Fibroblast of the aortic adventitia (primary cell): ENCODE measurements at places on chromosomes 12 and 14.
A peak's percentile ranks its signal among the peaks of the same experiment; 100 is the strongest.

DNA sequence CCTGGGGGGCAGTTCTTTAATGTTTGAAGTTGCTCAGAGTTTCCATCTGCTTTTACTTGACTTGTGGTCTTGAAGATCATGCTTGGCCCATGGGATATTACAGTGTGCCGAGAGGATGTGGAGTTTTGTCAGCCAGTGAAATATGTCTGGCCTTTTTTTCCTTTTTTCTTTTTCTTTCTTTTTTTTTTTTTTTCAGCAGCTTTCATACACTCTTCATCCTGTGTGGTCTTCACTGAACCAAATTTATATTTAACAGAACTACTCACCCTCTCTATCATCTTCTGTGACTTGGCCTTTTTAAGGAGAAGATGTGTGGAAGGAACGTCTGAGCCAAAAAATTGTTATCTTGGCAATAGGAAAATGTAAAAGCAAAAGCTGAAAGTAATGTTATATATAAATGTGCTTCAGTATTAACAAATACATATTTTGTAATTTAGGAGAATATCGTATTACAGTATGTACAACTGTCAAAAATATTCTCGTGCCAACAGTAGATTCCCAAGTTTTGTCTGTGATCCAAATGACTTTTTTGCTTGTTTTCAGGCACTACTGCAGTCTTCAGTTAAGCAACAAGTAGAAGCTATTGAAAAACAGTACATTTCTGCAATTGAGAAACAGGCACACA, 200.6 kb downstream of the CCDC91 start:
- peak; percentile 87 for DNase-seq

DNA sequence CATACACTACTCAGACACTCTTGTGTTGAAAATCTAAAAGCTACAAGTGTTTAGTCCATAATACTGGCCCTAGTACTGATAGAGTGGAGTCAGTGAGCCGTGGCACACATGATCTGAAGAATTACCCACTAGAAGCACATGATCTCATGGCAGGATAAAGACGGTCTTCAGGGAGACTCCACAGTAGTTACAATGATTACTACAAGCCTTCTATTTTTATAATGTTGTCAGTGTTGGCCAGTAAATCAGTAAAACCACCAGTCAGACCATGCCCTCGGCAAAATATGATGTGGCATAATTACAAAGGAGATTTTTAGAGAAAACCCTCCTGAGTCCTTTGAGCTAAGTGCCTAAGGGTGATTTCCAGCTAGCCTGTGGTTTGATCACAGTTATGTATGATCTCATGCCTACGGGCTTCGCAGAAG, 114.9 kb downstream of the PDZRN4 start:
- DNase-seq: no peak

GRCh38 chr14:24692382-24693352, 58.7 kb upstream of the GZMB start:
- DNase-seq: no peak

- peak; percentile 57 for DNase-seq
These were observed 84.3 kb downstream of the TNFAIP2 start for GRCh38 chr14:103207388-103208072.

DNA sequence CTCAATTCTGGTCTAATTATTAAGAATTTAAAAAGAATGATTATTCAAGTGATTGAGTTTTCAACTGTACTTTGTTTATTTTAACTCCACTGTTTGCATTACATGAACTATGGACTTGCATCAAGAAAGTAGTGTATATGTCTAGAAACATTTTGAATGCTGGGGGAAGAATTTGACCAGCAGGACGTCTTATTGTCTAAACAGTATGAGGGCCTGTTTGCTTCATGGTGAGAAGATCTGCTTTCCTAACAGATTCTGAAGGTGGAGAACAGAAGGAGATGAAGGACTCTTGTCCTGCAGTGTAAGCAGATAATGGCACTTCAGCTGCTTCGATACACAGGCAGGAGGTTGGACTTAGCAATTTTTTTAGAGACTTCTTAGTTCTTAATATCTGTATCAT, 176.0 kb downstream of the DACT1 start:
- DNase-seq: no peak

DNA sequence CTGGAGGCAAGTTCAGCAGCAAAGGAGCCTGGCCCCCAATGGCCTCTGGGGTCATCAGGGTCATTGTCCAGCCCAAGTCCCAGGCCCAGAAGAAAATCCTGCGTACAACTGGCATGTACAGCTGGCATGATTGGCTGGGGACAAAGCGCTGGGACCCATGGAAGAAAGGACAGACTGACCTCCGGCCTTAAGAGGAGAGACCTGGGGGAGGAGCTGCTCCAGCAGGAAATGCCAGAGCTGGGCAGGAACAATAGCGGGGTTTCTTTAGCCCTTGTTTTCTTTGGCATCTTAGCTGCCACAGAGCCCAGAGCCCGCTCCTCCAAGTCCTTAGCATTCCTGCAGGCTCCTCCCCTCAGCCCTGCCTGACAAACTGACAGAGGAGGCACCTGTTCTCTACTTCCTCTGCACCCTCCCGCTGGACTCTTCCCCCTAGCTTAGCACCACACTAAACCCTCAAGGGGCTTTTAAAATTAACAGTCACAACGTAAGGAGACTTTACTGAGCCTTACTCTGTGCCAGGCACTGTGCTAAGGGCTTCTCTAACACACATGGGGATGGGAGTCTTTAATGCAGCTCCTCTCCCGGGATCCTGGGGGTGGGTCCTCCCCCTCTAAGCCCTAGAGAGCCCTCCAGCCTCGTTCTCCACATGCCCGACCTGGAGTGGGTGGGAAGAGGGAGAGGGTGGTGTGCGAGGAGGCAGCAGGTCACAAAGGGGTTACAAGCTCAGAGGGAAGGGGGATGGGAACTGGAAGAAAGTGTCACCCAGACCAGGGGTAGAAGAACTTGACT, 1.8 kb upstream of the AQP5 start:
- peak; percentile 56 for DNase-seq

DNA sequence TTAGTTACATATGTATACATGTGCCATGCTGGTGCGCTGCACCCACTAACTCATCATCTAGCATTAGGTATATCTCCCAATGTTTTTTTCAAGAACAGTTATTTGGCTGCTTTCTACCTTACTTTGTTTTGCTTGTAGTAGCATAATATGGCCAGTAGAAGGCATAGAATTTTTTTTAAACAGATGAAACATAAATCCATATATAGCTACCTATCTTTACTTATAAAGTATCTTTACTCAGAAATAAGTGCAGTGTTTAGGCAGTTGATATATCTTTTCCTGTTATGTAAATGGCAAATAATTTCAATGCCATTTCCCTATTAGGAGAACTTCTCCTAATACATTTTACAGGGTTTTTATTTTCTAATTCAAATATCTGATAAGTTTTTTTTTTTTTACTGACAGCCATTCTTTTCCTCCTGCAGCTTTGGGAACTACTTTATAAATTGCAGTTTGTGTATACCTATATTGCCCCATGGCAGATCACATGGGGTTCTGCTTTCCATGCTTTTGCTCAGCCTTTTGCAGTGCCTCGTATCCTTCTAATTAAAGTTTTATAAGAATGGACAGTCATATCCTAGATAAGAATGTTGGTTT, 143.1 kb downstream of the PCNX1 start:
- peak; percentile 23 for DNase-seq

GRCh38 chr12:114192013-114192412, 213.9 kb downstream of the TBX5 start:
- DNase-seq: no peak

- no peak for DNase-seq
These were observed 35.1 kb downstream of the SCYL2 start for GRCh38 chr12:100302081-100302480.
